Activated CD8-positive, alpha-beta T cell treated with anti-CD3 and anti-CD28 coated beads, Interleukin-2, amount 10 ng/mL, durations not matched to agents 7 days and 5 days (primary cell): ENCODE measurements at places on chromosomes 1 and 21. TPM values are rescaled to one million over a fixed set of nuclear protein-coding genes. Genes with fewer than 3 reads are reported as not detected.

- peak; percentile 34 for DNase-seq
- no peaks in the 10 kb centered on the region for H3K36me3 ChIP-seq
- H3K27me3 ChIP-seq, result peaks cover 58% of the 10 kb centered on the region
- H3K4me3 ChIP-seq, result peak overlapping the region; percentile 70
- H3K4me1 ChIP-seq, result peaks cover 13% of the 10 kb centered on the region
These were observed 14.0 kb upstream of the ALX3 start for GRCh38 chr1:110084227-110085078.

- peaks cover 6% of the 10 kb centered on the region for H3K36me3 ChIP-seq
- peak overlapping the region; percentile 34 for H3K4me3 ChIP-seq
- peak overlapping the region; percentile 46 for H3K27ac ChIP-seq
- H3K27me3 ChIP-seq, result peaks cover 11% of the 10 kb centered on the region
- peak; percentile 66 for DNase-seq
- peaks cover 62% of the 10 kb centered on the region for H3K4me1 ChIP-seq
These were observed 141.4 kb upstream of the RAB4A start for GRCh38 chr1:229129301-229130027.

DNA sequence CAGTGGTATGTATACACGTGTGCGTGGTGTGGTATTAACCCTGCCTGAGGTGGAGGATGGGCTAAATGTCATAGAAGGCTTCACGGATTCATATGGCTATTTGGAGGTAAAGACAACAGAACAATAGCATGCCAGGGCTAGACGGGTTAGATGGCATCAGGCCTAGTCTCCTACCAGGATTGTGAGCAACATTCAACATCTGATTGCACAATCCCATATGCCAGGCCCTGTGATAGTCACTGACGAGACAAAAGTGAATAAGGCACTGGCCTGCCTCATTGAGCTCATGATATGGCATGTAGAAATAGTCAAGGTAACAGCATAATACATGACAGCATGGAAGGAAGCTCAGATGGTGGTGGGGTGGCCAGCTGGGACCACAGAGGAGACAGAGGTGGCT lies 167.1 kb upstream of the BEND5 start:
- H3K4me1 ChIP-seq, result no peaks in the 10 kb centered on the region
- H3K27ac ChIP-seq, result no peak overlapping the region
- H3K4me3 ChIP-seq, result no peak overlapping the region
- H3K27me3 ChIP-seq, result peaks cover 4% of the 10 kb centered on the region
- H3K36me3 ChIP-seq, result no peaks in the 10 kb centered on the region

DNA sequence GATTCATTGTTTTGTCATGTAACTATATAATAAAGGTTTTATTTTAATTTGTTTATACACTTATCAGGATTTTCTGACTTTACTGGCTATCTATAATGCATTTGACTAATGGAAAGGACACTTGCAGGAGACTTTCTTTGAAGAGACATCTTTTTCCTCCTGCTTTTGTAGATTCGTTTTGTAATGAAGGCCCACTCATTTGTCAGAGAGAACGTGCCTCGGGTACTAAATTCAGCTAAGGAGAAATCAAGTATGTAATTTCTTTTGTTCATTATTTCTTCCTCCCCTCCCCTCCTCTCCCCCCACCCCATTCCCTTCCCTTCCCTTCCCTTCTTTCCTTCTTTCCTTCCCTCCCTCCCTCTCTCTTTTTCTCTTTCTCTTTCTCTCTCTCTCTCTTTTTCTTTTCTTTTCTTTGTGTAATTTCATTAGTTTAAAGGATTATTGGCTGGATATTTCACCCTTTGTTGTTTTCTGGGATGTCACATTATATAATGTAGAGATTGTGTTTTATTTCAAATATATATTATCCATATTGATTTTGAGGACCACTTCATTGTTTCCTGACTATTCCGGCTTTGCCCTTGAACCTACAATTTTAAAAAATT lies 23.7 kb upstream of the AXDND1 start:
- H3K27ac ChIP-seq, result no peak overlapping the region
- no peak for DNase-seq
- H3K4me1 ChIP-seq, result peaks cover 7% of the 10 kb centered on the region
- peaks cover 53% of the 10 kb centered on the region for H3K36me3 ChIP-seq
- H3K27me3 ChIP-seq, result no peaks in the 10 kb centered on the region
- no peak overlapping the region for H3K4me3 ChIP-seq

GRCh38 chr1:24932284-24932683 lies 2.2 kb upstream of the RUNX3 start:
- H3K27ac ChIP-seq, result peak overlapping the region; percentile 79
- H3K27me3 ChIP-seq, result no peaks in the 10 kb centered on the region
- peaks cover 79% of the 10 kb centered on the region for H3K36me3 ChIP-seq

GRCh38 chr1:204435381-204435831 lies 23.8 kb upstream of the PPP1R15B start:
- no peaks in the 10 kb centered on the region for H3K27me3 ChIP-seq
- peaks cover 26% of the 10 kb centered on the region for H3K36me3 ChIP-seq
- no peak overlapping the region for H3K4me3 ChIP-seq

DNA sequence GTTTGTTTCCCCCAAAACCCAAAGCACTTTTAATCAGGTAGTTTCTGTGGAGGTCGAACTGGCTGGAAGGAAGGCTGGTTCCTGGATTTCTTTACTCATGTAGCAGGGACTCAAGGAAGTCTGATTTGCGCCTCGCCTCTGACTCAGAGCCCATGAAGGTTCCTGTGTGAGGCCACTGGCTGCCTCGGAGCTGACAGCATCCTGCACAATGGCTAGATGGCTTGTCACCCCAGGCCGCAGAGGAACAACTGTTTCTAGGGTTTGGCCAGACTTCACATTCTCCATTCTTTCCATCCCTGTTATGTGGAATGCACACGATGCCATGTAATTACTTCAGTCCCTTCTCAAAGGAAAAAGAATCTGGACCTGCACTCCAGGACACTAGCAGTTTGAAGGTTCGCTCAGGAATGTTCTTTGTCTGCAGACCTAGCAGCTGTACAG lies 39.1 kb upstream of the PRSS38 start:
- no peak overlapping the region for H3K4me3 ChIP-seq
- no peaks in the 10 kb centered on the region for H3K27me3 ChIP-seq
- DNase-seq, result no peak
- peaks cover 22% of the 10 kb centered on the region for H3K36me3 ChIP-seq
- peaks cover 33% of the 10 kb centered on the region for H3K4me1 ChIP-seq

Gene NPHS2
- total RNA-seq, result not detected

Gene MATN1
- total RNA-seq, result not detected

Gene DPT
- total RNA-seq, result not detected
